ENCODE measurements at places on chromosomes 3 and 15.

DNA sequence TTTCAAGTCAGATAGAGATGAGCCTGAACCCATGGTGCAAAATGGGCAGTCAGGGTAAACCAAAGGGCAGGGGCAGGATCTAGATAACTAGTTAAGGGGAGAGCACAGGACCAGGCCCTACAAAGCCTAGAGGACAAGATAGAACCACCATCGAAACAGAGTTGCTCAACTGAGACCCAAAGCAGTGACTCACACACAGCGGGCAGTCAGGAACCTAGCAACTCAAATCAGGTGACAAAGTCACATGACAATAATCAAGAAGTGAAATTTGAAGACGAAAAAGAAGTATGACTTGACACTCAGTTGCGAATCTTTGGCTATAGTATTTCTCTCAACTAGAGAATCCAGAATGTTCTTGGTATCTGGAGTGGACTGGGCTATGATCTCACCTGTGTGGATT lies 136.0 kb upstream of the PTPRG start:
- DNase-seq: no peak

DNA sequence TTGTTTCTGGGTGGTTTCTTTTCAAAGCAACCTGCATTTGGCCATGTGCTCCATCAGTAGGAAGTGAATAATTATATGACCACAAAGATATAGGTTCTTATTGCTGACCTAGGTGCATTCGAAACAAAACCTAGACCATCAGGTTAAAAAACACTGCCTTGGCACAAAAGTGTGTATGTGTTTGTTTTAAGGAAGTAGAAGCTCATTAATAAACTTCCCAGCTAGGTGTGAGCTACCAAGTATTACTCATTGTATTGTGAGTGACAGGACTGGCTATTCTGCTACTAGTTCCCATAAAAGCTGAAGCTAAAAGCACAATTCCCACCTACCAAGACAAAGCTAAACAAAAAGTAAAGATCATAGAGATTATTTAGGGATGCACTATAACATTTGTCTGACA lies 168.2 kb downstream of the TP63 start:
- DNase-seq: no peak

- no peak for DNase-seq
Observed at GRCh38 chr15:64731805-64732151, 43.6 kb downstream of the RBPMS2 start.

DNA sequence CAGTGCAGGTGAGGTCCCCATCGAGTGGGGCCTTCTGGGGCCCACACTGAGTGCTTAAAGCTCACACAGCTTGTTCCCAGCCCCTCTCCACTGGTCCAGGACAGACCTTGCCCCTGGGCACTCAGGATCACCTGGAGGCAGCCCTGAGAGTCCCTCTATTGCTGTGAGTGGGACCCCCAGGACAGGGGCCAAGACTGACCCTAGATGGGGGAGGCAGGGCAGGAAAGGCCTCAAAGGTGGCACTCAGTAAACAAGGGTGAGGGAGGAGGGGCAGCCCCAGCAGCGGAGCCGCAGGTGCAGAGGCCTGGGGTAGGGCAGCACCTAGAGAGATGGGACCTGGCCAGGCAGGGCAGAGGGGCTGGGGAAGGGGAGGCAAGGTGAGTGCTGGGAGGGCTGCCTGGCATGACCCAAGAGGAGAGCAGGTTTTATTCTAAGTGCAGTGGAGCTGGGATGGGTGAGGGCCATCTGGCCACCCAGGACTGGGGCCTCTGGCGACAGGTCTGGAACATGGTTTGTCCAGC lies 27.9 kb downstream of the CFAP100 start:
- DNase-seq: no peak

GRCh38 chr3:183563536-183563874 lies 8.0 kb upstream of the KLHL6 start:
- no peak for DNase-seq

GRCh38 chr15:66704019-66704802 lies 2.2 kb downstream of the SMAD6 start:
- DNase-seq: no peak

DNA sequence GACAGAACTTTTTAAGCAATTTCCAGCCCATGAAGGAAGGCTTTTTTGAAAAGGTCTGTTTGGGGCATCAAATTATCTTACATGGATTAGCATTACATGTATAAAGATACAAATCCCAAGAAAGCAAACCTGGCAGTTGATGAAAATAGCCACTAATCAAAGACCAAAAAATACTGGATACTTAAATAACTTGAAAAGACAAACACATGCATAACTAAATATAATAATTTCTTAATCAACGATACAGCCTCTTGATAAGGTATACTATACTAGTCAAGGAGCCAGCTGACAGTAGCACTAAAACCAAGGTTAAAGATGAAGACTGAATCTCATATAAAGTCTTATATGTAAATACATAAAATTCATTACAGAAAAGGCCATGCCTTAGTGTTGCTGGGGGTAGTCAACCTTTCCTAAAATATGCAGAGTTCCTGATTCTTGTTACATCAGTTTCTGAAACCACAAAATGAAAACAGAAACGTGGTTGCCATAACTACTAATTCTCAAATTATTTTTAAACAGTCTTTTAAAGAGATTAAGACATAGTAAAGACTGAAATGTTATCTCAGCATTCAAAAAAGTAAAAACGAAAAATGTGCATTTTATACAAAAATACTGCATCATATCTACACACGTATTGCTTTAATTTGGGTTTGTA lies 2.0 kb downstream of the ANKRD28 start:
- DNase-seq: peak; percentile 59

GRCh38 chr3:144463911-144464310 lies 492.3 kb downstream of the DIPK2A start:
- DNase-seq: peak; percentile 1

GRCh38 chr3:184352897-184353545 lies 8.4 kb downstream of the CLCN2 start:
- DNase-seq: no peak

GRCh38 chr3:180102134-180102533 lies 65.4 kb upstream of the PEX5L start:
- DNase-seq: no peak

GRCh38 chr15:40344631-40345120 lies 3.9 kb upstream of the CCDC9B start:
- peak; percentile 63 for DNase-seq

DNA sequence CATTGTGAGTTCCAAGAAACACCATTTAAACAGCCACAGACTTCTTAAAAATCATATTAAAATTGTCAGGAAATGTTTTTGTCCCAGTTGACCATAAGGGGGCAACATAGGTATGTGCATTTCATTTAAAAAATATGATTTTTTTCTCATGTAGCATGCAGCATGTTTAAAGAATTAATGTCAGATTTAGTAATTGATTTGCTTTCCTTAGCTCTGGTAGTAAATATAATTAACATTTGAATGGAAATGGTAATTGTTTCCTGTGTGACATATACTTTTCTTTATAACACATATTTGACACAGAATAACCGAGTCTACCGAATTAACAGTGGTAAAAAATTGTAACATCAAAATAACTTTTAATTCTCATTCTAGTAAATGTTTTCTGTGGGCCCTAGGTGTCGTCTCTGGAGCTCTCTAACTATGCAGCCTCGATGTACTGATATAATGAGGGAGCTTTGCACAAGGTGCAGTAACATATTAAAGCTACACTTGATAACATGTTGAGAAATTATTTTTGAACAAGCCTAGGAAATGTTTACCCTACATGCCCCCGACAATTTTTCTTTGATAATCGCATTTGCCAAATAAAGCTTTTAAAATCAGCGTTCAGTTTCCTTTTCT lies 34.9 kb downstream of the NXPE3 start:
- peak; percentile 49 for DNase-seq

- DNase-seq: peak; percentile 79
Observed at GRCh38 chr15:34318277-34319079, 19.1 kb downstream of the SLC12A6 start.

GRCh38 chr3:40308725-40309417 lies 636 bp upstream of the EIF1B start:
- no peak for DNase-seq

- peak; percentile 69 for DNase-seq
Observed at GRCh38 chr15:74173380-74174218, at the start of gene ISLR. ISLR (plus strand) TSS chr15:74173710; CDS start chr15:74174859, 1,149 bp downstream.

GRCh38 chr15:89361451-89362202 lies 27.0 kb upstream of the POLG start:
- DNase-seq: peak; percentile 47

DNA sequence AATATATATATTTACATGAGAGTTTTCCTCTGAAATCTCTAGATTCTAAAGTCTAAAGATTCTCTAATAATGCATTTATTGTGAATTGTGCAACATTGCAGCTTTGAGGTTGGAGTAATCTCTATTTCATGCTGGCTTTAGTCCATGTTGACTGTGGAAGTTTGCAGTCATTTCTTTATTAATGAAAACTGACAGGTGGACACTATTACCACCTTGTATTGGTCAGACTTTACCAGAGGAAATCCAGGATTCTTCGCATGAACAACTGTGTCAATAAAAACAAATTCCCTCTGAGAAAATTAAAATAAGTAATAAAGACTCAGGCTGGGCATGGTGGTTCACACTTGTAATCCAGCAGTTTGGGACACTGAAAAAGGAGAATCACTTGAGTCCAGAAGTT lies 274.1 kb downstream of the SHQ1 start:
- DNase-seq: no peak

GRCh38 chr3:129195731-129196256 lies 12.1 kb upstream of the CNBP start:
- peak; percentile 96 for DNase-seq

- no peak for DNase-seq
Observed at GRCh38 chr3:157067114-157067513, 92.8 kb downstream of the CCNL1 start.

- DNase-seq: peak; percentile 90
Observed at GRCh38 chr3:184322731-184323487, 8.5 kb downstream of the EIF4G1 start.

GRCh38 chr3:101026244-101026643 lies 33.0 kb upstream of the ABI3BP start:
- no peak for DNase-seq
